Left ventricle myocardium inferior (tissue), 1 donor: ENCODE measurements at places on chromosomes 4 and X. TPM values are rescaled to one million over a fixed set of nuclear protein-coding genes. Genes with fewer than 3 reads are reported as not detected.

PPEF1 gene
- total RNA-seq: 0.58 TPM

DNA sequence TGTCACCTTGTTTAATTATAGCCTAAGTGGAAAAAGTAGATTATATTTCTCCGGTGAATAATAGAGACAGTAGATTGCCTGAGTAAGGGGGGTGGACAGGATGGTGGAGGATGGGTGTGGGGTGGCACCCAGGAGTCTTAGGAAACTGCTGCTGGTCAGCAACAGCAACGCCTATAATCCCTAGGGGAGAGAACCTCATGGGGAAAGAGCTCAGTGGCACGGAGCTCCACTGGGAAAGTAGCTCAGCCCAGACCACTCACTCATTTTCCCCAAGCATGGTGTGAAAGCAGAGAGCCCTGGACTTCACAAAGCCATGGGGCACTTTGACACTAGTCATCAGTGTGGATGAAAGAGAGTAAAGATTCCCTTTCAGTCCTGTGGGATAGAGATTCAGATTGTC, 31.1 kb downstream of the METTL14 start:
- no peak for DNase-seq

GAGE2A gene
- not detected for total RNA-seq

- no peak for DNase-seq
These were observed 648 bp upstream of the MSMO1 start for GRCh38 chr4:165326831-165327210.

DNA sequence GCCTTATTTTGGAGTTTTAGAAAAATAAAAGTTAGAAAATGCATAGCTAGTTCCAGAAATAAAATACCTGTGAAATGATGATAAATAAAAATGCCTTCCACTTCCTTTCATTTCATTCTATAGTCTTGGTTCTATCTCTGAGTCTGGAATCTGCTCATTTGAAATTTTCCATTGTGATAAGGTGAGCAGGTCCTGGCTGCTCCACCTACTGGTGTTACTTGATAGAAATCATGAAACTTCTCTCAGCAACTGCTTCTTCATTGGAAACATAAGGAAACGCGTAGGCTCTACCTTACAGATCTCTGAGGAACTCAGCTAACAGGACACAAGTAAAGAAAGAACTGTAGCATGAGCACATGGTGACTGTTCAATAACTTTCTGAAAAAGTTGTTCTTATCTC, 141.8 kb downstream of the DCHS2 start:
- no peak for DNase-seq

DNA sequence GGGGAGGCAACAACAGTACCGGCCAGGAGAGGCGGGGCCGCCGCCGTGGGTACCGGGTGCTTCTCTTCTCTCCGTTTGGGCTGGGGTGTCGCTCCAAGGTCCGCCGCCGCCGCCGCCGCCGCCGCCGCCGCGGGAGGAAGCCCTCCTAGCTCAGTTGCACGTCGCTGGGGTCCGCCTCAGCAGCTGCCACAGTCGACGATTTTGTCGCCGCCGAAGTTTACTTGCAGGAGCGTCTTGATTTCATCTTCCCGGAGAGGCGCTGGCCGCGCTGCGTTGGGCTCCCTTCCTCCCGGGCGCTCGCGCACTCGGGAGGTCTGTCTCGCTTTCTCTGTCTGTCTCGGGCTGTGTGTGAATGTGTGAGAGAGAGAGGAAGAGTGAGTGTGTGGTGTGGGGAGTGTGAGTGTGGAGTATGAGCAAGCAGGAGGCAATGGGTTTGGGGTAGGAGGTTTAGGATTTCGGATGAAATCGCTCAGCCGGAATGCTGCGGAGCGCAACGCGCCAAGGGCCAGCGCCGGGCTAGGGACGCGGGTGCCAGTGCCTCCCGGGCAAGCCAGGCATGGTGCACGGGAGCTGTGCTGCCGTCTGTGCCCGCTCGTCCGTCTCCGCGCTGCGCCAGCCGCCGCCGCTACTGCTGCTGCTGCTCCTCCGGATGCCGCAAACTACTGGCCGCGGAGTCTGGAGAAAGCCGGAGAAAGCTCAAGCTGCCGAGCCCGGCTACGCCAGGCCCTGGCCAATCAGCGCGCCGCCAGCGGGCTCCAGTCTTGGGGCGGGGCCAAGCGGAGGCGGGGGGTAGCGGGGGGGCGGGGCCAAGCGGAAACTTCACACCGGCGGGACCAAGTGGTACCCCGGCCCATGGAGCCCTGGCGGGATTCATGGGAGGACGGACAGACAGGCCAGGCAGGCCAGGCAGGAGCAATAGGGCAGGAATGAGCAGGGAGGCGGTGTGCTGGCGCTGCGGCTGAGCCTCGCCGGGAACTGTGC, at the start of gene PCDH19:
Gene PCDH19, minus strand, starts transcription at position 664 of the 981 bp plus-strand sequence. CDS start 1,676 bp downstream, outside the sequence.
- DNase-seq: peak; percentile 45

- DNase-seq: no peak
These were observed 193.6 kb upstream of the BANK1 start for GRCh38 chr4:101596781-101597552.

- no peak for DNase-seq
These were observed 172.0 kb downstream of the PTTG2 start for GRCh38 chr4:38132107-38132673.

CNGA1 gene
- not detected for total RNA-seq

TMPRSS11E gene
- not detected for total RNA-seq

DNA sequence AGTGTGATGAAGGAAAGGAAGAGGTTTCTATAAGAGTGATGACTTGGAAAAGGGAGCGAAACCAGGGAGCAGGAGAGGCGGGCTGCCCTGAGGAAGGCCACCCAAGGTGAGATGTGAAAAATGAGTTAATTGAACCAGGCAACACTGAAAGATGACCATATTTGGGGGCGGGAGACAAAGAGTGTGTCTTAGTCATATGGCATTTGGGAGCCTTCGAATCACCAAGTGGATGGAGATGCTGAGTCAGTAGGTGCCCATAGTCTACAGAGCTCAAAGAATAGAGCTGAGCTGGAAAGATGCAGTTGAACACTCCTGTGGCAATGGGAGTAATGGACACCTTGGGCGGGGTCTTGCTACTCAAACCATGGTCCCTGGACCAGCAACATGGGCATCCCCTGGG, 8.3 kb upstream of the TLR8 start:
- DNase-seq: no peak
